Stimulated activated naive B cell treated with anti-CD40 and anti-IgM and Interleukin-4, amounts not matched to agents 10 μg/mL and 1 μg/mL and 100 μg/mL, for 72 hours (primary cell): ENCODE measurements at places on chromosomes 11 and 22.
A peak's percentile ranks its signal among the peaks of the same experiment; 100 is the strongest.

GRCh38 chr11:46438211-46438610 lies 46.6 kb upstream of the CHRM4 start:
- DNase-seq = no peak

- DNase-seq = peak; percentile 76
Measured at GRCh38 chr11:128624269-128625175, 37.2 kb upstream of the ETS1 start.

DNA sequence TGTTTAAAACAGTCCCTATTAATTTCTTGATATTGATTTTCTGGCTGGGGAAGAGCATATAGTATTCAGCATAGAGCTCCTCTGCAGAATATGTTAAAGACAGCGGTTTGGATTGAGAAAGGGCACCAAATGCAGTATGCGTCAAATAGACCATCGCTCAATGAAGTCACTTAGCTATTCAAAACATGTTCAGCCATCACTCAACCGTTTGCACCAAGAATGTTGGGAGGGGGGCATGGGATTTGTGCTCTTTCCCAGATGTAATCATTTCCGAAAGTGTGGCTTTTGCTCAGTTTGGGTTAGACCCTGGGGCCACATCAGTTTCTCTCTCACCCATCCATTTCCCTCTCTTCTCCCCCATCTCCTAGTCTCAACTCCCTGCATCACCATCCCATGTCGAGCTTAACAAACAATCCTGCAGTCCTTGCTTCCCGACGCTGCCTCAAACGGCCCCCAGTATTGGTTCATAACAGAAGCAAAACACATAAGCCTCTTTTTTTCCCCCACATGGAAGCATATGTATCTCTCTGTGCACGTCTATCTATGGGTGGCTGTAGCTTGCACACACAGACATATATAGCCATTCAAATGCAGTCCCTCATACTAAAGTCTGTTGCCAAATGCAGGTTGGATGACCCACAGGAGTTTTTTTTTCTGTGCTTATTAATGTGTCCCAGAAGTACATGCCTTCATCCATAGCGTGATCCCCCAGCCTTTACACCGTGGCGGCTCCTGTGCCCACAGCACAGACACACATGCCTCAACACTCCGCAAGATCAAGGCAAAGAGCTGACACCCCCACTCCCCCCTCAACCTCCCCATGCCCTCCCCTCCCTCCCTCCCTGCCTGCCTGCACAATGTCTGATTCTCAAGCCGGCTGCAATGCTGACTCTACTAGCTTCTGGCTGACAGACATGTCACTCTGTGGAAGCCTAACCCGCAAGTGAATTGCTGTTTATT lies 2.6 kb downstream of the CACNG2 start:
- no peak for DNase-seq

GRCh38 chr22:46055181-46055875 lies 78.4 kb upstream of the WNT7B start:
- DNase-seq = no peak

DNA sequence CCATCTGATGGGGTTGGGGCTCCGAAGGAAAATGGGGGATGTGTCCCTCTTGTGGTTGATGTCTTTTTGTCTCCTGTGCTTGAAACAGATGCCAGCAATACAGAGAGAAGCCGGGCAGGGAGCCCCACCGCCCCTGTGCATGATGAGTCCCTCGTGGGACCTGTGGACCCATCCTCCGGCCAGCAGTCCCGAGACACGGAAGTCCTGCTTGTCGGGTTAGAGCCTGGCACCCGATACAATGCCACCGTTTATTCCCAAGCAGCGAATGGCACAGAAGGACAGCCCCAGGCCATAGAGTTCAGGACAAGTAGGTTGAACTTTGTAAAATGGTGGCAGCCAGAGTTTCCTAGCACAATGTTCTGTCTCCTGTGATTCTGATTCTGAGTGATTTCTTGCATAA lies 91.7 kb upstream of the OR4B1 start:
- DNase-seq = no peak

- DNase-seq = no peak
Measured at GRCh38 chr11:4370166-4370565, 2.0 kb upstream of the OR52B4 start.

GRCh38 chr11:17594686-17595192 lies 47.7 kb downstream of the OTOG start:
- DNase-seq = no peak

DNA sequence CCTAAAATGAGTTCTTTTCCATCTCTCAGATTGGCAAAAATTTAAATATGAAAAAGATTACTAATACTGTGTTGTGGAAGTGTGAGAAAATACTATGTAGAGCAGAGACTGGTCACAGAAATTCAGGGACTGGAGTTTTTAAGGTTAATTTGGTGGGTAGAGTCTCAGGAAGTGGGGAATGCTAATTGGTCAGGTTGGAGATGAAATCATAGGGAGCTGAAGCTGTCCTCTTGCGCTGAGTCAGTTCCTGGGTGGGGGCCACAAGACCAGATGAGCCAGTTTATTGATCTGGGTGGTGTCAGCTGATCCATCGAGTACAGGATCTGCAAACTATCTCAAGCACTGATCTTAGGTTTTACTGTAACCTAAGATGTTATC lies 29.4 kb upstream of the TMEM86A start:
- no peak for DNase-seq

DNA sequence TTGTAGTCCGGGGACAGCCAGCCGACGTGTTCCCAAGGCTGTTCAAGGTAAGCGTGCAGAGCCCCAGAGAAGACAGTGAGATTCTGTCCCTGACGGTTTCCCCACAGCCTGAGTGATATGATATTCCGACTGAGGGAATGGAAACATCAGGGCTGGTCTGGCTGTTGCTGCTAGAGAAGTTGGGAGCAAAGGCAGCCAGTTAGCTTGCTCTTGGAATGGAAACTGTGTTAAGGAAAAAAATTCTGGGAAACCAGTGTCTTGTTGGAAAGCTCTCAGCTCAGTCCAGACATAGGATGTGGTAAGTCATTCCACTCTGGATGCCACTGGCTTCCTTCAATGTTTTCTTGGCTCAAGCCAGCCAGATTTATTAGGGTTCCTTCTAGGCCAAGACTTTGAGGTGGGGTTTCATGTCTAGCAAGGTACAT lies 8.8 kb downstream of the CRY2 start:
- DNase-seq = no peak

DNA sequence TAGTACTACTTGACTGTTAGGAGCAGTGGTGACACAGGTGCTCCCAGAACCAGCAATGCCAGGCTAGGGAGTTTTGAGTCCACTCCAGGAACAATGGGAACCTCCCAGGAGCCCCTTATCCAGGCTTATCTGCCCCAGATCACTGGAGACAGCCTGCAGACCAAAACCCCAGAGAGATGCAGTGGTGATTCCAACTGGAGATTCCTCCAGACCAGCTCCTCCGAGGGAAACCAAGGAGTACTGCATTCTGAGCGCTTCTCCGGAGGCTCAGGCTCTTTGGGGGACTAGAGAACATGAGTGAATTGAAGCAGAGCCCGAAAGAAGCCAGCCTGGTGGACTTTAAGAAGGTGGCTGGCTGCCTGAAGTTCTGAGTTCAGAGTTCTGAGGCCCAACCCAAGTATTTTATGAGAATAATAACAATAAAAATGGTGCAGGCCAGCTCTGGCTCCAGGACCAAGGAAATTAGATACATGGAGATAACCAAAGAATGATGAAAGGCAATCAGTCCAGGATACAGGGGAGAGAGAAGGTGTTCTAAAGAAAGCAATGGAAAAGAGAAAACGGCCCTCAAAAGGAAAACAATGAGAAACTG lies 1.3 kb upstream of the TMEM25 start:
- DNase-seq = no peak

GRCh38 chr22:49815641-49816091 lies 12.0 kb downstream of the BRD1 start:
- DNase-seq = no peak
